ENCODE measurements at places on chromosomes 16 and 17.

GRCh38 chr16:48197294-48197693 is 41.5 kb upstream of the ABCC12 start:
- DNase-seq, result no peak

- no peak for DNase-seq
These were observed 165.1 kb downstream of the HS3ST2 start for GRCh38 chr16:22979038-22979437.

DNA sequence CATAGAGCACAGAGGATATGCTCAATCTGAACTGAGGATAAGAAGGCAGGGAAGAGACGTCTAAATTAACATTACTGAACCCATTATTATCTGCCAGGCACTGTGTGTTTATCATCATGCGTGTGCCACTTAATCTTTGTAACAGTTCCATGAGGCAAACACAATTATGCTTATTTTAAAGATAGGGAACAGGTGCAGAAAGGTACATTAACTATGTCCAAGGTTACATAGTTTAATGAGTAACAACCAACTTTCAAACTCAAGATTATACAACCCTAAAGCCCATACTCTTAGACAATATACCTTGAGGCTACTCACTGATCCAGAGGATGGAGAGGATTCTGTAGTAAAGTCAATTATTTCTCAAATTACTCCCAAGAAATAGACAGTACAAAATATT is 43.2 kb downstream of the STH start:
- DNase-seq, result no peak

DNA sequence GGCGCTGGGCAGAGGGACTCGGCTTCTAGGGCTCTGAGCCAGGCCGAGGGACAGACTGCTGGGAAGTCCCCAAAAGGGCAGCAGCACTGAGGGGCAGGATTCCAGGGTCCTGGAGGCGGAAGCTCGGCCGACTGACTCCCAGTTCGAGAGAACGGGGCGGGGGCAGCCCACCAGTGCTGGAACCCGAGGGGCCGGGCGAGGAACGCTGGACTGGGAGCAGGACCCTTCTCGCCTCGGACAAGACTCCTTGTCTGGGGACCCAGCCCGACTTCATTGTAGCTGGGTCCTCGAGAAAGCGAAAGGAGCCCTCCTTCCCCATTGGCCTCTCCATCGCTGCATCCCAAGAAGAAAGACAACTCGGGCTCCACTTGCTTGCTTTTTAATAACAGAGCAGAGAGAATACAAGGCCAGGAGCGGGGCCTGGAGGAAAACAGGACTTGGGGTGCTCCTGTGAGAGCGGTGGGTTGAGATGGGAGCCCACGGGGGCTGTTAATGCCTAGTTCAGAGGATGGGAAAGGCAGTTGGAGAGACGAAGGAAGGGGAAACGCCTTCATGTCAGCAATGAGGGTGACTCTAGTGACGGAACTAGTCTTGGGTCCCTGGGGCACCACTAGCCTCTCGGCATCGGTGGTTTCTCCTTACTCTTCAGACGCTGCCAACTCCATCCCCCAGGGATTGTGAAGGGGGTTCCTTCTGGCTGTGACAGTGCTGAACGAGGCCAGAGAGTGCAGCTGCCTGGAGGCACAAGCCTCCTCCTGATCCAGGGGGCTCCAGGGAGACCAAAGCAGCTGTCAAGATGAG is 492 bp upstream of the CAMTA2 start:
- DNase-seq, result peak; percentile 30

- DNase-seq, result no peak
These were observed 16.6 kb downstream of the MAP3K14 start for GRCh38 chr17:45300060-45300751.

- DNase-seq, result no peak
These were observed 24.3 kb upstream of the MYH10 start for GRCh38 chr17:8654822-8655221.

GRCh38 chr17:30357476-30357875 is 21.3 kb upstream of the CPD start:
- no peak for DNase-seq

DNA sequence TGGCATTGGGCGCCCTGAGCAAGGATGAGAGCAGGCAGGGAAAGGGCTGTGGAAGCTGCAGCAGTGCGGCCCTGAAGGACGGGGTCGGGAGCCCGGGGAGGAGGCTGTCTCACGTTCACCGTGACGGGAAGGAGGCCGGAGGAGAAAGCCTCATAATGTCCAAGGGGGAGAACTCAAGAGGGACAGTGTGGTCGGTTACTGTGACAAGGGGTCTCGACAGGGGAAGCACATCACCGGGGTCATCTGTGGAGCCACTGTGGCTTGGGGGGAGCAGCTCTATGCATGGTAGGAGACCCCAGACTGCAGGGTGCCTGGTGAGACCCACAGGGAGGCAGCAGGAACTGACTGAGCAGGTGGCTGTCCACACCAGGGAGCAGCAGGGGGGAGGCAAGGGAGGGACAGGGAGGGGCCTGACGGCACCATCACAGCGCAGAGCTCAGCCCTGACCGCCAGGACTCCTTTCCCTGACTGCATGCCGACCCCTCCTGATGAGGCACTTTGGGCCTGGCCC is 154.6 kb upstream of the CHMP6 start:
- no peak for DNase-seq

GRCh38 chr17:45388604-45389325 is 43.9 kb downstream of the ARHGAP27 start:
- DNase-seq, result no peak

DNA sequence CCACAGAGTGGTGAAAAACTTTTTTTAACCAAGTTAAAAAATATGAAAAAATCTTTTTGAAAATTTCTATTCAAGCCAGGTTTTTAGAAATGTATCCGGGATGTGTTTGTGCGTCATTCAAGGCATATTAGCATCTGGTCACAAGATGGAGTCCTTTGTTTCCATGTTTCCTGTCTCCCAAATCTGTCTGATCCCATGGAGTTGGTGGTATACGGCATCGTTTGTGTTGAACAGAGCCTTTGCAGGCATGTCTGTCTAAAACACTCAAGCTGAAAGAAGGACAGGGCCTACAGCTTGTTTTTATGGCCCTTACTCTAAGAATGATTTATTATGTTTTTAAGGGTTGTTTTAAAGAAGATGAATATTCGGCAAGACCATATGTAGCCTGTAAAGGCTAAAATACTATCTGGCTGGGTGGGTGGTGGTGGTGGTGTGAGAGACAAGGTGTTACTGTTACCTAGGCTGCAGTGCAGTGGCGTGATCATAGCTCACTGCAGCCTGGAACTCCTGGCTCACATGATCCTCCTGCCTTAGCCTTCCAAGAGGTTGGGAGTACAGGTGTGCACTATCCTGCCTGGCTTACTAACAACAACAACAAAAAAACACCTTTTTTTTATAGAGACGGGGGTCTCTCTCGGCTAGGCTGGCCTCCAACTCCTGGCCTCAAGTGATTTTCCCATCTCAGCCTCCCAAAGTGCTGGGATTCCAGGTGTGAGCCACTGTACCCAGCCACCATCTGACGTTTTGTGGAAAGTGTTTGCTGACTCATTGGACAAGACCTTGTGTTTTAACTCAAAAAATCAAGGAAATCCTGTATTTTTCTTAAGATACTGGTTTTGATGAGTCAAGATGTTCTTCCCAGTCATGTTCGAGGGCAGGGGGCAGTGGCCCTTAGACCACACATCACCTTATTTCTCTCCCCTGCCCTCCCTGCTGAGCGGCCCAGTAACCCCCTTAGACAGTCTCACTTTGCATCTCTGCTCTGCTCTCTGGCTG is 52.2 kb downstream of the NDE1 start:
- no peak for DNase-seq

DNA sequence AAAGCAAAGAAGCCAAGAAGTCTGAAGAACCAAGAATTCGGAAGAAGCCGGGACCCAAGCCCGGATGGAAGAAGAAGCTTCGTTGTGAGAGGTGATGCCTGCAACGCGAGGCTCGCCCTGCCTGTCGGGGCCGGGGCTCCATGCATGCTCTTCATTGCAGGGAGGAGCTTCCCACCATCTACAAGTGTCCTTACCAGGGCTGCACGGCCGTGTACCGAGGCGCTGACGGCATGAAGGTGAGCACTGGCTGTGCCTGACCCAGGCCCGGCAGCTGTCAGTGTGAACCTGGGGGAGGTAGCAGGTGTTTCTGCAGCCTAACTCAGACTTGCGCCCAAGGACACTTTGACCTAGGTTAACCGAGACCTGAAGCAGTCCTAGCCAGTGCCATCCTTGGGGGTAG is 12.0 kb downstream of the ZNF276 start:
- no peak for DNase-seq

DNA sequence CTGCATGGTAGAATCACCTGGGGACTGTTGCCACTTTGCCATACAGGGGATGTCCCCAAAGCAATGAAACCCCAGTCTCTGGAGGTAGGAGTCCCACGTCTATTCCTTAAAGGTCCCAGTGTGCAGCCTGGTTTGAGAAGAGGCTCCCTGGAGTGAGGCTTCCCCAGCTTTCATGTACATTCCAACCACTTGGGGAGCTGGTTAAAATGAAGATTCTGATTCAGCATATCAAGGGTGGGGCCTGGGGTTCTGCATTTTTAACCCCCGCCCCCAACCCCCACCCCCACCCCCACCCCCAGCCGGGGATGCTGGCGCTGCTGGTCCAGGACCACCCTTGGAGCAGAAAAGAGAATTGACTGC is 241.2 kb downstream of the FOXL1 start:
- no peak for DNase-seq

DNA sequence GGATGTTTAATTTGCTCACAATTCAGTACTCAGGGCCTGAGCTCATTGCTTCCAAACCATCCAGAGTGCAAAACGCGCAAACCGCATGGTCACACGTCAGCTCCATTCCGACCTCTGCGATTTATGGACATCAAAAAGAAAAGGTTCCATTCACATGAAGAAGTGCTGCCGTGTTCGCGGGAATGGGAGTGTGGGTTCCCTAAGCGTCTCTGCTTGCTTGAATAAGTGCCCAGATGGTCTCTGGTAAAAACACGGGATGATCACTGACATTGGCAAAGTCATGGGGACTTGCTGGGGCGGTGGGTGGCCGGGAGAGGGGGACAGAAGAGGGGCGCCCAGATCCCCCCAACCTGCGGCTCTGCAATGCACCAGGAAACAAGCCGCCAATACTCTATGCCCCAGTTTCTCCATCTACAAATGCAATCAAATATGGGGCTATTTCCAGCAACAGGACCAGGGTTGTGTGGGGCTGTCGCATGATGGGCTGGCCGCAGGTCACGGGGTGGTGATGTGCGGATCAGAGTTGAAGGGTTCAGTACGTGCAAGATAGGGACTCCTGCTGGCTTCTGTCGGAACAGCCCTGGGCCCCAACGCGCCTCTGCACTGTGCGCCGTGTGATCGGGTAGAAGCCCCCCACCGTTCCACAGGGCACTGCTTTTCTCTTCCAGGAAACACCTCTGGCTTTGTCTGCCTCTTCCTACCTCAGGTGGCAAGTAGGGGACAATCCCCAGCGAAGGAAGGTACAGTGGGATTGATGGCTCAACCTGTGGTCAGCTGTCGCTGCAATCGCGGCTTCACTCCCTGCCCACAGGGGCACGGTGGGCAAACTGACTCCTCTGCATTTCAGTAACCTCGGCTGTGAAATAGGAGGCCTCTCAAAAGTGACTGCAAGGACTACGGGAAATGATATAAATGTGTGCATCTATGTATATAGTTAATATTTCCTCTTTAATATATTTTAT is 11.2 kb downstream of the FOXF1 start:
- DNase-seq, result no peak

DNA sequence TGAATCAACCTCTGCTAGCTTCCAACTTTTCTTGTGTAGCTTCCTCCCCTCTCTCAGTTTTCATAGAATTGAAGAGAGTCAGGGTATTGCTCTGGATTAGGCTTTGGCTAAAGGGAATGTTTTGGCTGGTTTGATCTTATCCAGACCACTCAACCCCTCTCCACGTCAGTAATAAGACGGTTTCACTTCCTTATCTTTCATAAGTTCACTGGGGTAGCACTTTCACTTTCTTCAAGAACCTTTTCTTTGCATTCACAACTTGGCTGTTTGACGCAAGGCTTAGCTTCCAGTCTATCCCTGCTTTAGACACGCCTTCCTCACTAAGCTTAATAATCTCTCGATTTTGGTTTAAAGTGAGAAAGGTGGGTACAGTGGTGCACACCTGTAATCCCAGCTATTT is 29.7 kb upstream of the OR1A2 start:
- DNase-seq, result no peak

- no peak for DNase-seq
These were observed 121.2 kb downstream of the HAPSTR1 start for GRCh38 chr16:9212621-9213020.

DNA sequence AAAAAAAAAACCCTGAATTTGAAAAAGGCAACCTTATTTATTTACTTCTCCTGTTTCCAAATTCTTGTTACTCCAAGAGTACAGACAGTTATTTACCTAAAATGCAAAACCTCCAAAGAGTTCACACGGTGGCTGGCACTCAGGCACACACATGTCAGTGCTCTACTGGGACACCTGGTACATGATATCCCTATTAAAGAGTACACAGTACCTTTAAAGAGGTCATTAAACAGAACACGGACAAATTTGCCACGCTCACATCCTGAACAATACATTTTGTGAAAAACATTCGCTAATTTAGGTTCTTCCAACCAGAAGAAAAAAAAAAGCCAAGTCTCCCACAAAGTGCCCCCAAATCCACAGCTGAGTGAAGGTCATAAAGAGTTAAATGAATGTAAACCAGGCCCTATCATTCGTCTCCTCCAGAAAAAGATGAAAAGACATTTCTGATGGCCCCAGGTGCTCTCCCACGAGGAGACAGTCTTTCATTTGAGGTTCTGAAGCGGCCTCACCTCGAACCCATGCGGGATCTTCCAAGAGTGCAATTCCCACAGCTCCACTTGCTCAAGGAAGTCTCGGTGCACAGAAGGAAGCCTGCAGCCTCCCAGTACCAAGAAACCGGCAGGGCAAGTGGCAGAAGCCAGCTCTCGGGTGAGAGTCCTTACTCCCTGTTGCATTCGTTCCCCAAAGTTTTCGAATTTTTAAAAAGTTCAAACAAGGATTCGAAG is 993 bp downstream of the ERN1 start:
- DNase-seq, result peak; percentile 33

- no peak for DNase-seq
These were observed 32.2 kb downstream of the ACTG1 start for GRCh38 chr17:81480140-81481072.

GRCh38 chr17:40952661-40953060 is 14.1 kb downstream of the KRT39 start:
- DNase-seq, result no peak

DNA sequence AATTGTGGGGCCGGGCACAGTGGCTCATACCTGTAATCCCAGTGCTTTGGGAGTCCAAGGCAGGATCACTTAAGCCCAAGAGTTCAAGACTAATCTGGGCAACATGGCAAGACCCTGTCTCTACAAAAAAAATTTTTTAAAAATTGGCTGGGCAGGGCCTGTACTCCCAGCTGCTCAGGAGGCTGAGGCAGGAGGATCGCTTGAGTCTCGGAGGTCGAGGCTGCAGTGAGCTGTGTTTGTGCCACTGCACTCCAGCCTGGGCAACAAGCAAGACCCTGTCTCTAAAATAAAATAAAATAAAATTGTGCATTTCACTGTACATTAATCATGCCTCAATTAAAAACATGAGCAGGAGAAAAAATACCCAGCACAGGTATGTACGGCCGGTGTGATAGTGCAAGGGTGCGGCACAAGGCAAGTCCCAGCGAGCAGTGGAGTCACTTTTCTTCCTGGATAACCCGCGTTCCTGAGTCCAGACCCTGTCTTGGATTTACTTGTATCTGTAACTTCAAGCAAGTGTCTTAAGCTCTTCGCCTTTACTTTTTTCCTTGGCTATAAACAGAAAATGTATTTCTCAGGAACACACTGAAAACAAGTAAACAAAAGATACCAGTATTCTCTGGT is 11.4 kb downstream of the ZDHHC7 start:
- DNase-seq, result no peak

GRCh38 chr16:27175888-27176287 is 27.4 kb upstream of the KDM8 start:
- DNase-seq, result no peak

- DNase-seq, result no peak
These were observed 57.7 kb downstream of the GTF3C1 start for GRCh38 chr16:27491894-27492587.

Measured in activated CD4-positive, alpha-beta memory T cell treated with anti-CD3 and anti-CD28 coated beads for 36 hours (primary cell).